ENCODE measurements at places on chromosomes 1 and 21.

DNA sequence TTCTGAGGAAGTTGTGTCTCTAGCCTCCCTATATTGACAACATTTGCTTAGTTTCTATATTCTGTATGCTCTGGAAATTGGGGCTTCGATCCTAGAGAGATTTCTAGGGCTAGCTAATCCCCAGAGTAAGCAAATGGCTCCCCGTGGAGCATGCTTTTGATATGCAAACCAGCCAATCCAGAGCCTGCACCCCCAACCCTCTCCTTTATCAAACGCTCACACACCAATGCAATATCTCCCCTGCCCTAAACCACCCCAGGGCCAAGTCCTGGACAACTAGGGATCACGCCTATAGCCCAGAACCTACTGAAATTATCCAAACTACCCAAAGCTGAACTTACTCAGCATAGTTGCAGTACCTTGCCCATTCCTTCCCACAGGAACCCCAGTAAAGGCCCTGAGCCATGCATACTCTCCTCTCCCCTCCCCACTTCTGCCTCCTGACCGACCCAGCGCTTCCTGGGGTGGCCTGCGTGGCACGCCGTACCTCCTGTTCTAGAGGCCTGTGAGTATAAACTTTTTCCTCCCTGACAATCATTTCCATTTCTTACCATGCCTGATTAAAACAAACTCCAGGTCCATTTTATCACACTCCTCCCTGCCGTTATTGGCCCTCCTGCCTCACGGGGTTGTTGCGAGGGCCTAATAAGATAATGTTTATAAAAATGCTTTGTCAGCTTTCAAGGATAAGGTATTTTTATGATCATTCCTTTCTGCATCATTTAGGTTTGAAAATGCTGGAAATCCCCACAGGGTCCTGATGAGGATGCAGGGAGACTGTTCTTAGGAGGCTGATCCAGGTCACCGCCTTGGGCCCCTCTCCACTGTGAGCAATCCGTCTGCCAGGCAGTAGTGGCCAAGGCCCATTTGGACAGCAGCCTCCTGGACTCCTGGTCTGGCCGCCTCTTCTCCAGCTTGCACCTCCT lies 102.7 kb downstream of the TENT5C start:
- no peak for DNase-seq

- no peak for DNase-seq
These were observed 1.5 kb downstream of the C1orf35 start for GRCh38 chr1:228101614-228101993.

DNA sequence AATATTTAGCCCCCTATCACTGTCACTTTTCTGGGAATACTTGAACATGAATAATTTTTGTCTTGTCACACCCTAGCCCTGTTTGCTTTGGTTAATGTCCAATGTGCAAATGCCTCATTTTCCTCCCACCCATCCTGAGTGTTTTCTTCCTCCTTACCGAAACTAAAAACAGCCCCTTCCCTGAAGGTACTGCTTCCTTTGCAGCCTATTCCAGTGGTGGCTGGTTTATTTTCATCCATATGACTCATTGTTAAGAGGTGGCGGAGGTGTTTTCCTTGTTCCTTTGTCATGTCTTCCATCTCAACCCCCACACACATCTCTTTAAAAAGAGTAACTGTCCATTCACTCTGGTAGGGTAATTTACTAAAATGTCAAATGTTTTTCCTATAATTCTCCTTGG lies 40.4 kb downstream of the CD55 start:
- no peak for DNase-seq

GRCh38 chr1:3029991-3030662 lies 8.9 kb downstream of the ACTRT2 start:
- no peak for DNase-seq

GRCh38 chr21:43906585-43907370 lies 41.8 kb downstream of the AGPAT3 start:
- DNase-seq = no peak

DNA sequence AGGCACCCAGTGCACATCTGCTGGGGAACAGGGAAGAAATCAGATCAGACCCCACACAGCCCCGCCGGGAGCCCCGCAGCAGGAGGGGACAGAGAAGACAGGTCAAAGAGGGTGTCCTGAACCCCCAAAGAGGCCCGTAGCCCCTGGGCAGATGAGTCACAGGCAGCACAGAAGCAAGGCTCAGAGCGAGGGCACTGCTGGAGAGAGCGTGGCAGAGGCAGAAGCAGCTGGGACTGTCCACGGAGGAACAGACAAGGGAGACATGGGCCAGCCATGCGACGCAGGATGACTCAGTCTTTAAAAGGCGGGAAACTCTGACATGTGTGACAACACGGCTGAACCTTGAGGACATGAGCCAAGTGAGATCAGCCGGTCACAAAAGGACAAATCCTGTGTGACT lies 14.5 kb upstream of the PRDM16 start:
- no peak for DNase-seq
